Stimulated activated CD4-positive, alpha-beta T cell treated with anti-CD3 and anti-CD28 coated beads, Interleukin-12 subunit alpha, Interleukin-12 subunit beta, amount 100 ng/mL, for 24 hours (primary cell): ENCODE measurements at places on chromosomes 3 and 15.

- no peak for DNase-seq
Observed at GRCh38 chr3:146896711-146897110, 291.6 kb upstream of the PLSCR5 start.

GRCh38 chr15:55673287-55673686 is 69.7 kb downstream of the PRTG start:
- DNase-seq, result no peak

- no peak for DNase-seq
Observed at GRCh38 chr3:175606650-175607318, 747.6 kb downstream of the NAALADL2 start.

DNA sequence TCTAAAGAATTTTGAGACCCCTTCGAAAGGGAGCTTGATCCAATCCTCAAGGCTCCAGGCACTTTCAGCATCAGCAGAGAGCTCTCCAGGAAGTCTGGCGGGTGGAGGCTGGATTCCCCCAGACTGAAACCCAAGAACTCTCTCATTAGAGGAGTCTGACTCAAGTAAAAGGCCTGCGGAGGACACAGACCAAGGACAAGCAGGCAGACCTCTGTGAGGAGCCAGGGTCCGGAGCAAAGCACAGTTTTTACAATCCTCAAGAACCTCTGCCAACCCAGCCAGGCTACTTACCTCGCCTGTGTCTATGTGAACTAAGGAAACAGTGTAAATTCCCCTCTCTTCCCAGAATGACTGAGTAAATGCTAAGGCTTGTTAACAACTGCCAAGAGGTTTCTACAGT is 86.2 kb downstream of the FBN1 start:
- no peak for DNase-seq

DNA sequence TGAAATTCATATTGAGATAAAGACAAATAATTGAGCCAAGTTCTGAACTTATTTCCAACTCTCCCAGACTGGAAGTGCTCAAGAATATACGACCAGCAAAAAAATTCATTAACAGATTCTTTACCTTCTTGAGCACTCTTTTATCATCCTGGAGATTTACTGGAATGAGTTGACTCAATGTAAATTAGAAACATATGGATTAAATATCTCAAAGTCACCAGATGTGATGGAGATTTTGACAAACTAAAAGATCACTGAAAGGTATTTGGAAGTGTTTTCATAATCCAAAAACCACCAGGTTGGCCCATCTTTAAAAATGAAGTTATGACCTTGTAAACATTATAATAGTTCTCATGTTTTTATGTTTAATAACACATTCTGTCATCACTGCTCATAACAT is 433.2 kb upstream of the RASGRP1 start:
- no peak for DNase-seq

DNA sequence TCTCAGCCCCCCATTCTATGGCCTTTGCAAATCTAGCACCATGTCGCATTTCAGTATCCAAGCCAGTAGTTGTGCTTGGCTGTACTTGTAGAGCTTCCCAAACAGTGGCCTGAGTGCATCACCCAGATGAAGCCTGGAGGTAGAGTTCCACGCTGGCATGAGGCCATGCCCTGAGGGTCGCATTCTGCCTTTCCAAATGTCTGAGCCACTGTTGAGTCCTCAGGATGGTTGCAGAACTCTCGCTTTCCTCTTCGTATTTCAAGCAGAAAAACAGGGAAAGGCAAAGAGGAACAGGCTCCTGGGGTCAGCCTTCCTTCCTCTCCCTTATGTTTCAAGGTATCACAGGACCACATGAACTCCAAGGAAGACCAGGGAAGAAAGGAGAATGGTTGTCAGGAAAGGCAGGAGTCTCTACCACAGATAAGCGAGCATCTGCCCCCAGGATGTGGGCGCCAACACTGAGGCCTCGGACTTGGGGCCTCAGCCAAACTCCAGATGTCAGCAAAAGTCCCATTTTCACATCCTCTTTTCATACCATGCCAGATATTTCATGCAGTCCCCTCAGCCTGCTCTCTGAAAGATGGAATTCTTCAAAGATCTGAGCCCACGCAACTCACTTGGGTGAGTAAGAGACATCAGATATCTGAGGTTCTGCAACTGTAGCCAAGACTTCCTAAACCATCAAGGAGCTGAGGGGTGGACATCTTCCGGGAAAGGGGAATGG is 19.4 kb upstream of the PRR20G start:
- DNase-seq, result no peak

GRCh38 chr3:127093312-127093711 is 99.6 kb upstream of the PRR23E start:
- DNase-seq, result no peak

GRCh38 chr3:166582236-166582635 is 745.0 kb upstream of the BCHE start:
- no peak for DNase-seq

DNA sequence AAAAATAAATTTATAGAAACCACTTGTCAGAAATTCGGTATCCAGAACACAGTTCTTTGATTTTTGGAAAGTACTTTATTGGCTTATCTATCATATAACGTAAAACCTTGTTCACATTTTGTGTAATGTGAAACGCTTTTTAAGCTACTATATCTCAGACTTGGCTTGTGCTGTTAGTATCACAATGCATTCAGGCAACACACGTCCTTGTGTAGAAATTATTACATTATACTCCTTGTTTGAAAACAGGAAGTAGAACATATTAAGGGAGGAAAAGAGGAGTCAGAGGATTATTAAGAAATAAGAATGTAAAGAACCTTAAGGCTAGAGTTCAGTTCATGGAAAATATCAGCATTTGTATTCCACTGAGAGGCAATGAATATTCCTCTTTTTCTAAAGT is 1.6 kb downstream of the DNAJC13 start:
- DNase-seq, result no peak

DNA sequence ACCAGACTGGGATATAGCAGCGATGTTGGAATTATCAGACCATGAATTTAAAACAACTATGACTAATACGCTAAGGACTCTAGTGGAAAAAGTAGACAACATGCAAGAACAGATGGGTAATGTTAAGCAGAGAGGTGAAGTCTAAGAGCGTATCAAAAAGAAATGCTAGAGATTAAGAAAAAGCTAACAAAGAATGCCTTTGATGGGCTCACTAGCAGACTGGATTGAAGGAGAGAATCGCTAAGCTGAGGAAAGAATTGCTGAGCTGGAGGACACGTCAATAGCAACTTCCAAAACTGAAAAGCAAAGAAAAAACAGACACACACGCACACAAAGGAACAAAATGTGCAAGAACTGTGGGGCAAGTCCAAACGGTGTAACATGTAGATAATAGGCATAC is 20.0 kb upstream of the CMTM6 start:
- no peak for DNase-seq

DNA sequence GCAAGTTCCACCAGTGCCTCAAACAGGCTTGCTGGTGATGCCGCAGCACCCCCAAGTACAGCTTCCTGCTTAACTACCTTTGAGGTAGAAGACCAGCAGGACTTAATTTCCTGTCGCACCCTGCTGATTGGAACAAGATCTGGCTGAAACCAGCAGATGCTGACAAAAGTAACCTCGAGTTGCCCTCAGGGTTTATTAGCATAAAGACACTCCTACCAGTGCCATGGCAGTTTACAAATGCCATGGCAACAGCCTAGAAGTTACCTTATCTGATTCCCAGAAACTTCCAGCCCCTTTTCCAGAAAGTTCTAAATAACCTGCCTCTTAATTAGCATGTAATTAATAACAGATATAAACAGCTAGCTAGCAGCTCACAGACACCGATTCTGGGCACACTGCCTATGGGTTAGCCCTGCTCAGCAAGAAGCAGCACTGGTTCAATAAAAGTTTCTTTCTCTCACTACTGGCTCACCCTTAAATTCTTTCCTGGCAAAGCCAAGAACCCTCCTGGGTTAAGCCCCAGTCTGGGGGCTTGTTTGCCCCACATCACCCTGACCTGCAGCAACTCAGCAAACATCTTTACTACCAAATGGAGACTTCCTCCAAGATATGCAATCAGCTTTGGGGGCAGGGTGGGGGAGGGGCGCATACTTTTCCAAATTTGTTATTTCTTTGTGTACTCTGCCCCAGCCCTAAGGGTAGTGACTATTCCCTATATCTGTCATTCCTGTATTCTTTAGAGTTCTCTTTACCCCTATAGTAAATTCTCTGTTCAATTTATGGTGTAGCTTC is 54.2 kb downstream of the MAP4 start:
- DNase-seq, result no peak

- no peak for DNase-seq
Observed at GRCh38 chr3:10370429-10370828, 49.5 kb upstream of the SEC13 start.

DNA sequence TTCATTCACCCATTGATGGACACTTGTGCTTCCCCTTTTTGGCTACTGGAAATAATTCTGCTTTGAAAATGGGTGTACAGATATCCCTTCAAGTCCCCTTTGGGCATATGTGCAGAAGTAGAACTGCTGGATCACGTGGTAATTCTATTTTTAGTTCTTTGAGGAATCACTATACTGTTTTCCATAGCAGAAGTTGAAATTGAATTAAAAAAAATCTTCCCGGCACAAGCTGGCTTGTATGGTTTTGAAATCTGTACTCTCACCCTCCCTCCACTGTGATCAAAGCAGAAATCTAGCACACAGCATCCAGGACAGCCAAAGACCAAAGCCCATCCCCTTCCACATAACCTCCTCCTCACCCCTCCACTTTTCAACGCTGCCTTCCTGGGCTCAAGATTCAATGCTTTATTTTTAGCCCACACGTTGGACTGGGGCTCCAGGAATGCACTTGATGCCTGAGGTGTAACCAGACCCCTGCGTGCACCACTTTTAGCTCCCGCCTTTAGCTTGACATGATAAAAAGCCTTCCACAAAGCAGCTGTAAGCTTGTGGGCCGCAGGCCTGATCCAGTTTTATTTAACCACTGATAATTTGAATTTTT is 29.9 kb downstream of the TMEM40 start:
- no peak for DNase-seq

- no peak for DNase-seq
Observed at GRCh38 chr3:44436181-44436580, 41.3 kb downstream of the ZNF445 start.

GRCh38 chr3:140994316-140994715 is 52.7 kb downstream of the SLC25A36 start:
- DNase-seq, result no peak

DNA sequence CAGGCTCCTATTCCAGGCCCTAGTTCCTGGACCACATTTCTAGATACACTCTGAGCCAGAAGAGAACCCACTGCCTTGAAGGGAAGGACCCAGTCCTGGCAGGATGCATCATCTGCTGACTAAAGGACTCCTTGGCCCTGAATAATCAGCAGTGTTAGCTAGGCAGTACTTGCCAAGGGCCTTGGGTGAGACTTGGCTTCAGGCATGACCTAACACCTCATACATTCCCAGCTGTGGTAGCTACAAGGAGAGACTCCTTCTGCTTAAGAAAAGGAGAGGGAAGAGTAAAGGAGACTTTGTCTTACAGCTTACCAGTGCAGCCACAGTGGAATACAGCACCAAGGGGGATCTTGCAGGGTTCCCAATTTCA is 26.4 kb downstream of the PEAK1 start:
- DNase-seq, result no peak

DNA sequence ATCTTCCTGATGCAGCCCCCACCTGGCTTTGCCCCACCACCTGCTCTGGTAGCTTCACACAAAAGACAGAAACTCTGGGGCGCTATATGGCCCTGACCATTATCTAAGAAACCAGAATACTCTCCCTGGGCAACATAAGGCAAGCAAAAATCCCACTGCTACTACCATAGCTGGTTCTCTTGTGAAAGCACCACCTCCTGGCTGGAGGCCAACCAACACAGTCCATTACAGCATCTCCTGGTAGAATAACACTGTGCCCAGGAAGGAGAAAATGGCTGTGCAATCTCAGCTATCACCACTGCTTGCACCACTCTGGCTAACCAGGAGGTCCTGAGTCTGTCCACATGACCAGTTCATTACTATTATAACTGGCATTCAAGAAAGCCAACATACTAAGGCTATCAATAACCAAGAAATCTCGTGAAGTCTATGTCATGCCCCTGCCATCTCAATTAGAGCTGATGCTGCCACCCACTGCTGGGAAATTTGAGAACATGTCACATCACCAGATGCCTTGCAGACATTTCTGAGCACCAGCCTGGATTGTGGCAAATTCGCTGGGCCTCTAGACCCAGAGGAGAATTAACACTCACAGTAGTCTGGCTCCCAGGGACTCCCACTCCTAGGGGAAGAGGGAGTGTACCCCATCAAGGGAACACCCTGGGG is 1114.8 kb downstream of the ROBO2 start:
- DNase-seq, result no peak

- DNase-seq, result no peak
Observed at GRCh38 chr3:129507181-129507831, 21.1 kb upstream of the RHO start.

DNA sequence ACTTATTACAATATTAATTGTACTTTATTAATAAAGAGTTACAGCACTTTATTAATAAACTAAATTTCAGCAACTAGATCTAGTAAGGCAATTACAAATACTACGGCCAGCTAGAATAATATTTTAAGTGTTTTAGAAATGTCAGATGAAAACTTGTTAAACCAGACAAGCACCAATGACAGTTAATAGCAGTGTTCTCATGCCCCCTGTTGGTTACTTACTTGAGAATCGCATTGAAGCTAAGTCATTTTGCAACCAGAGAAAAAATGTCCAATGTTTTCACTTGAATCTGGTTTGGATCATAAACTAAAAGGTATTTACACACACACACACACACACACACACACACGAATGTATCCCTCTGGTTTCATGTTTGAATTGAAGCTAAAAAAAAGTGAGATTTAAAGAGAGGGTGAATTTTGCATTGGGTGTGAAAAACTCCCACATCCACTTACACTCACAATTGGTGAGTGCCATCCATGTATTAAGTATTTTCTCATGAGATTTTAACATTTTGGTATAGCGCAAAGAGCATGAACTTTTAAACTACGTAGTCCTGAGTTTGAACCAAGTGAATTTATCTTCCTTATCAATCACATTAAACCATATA is 347.7 kb downstream of the ZBBX start:
- DNase-seq, result no peak

DNA sequence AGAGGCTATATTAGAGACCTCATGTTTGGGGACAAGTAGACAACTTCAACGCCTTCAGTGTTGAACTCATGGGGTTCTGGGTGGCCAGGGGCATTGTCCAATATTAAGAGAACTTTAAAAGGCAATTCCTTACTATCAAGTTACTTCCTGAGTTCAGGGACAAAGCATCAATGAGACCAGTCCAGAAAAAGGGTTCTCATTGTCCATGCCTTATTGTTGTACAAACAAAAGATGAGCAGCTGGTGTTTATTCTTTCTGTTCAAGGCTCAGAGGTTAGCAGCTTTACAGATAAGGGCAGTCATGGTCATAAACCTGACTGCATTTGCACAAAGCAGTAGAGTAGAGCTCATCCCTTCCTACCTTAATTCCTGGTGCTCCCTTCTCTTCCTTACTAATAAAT is 18.5 kb upstream of the PDHB start:
- DNase-seq, result no peak
